Thoracic aorta endothelial cell (primary cell): ENCODE measurements at places on chromosomes 1 and 21. TPM values are rescaled to one million over a fixed set of nuclear protein-coding genes. Genes with fewer than 3 reads are reported as not detected.

Gene CD55
- 131 and 181 TPM in 2 replicates for total RNA-seq

Gene LRIF1
- 18.9 and 19.0 TPM in 2 replicates for total RNA-seq

Gene ICOSLG
- 0.72 and 1.9 TPM in 2 replicates for total RNA-seq

Gene CELF3
- not detected in 2 replicates for total RNA-seq

Gene SPATA17
- not detected in 2 replicates for total RNA-seq

Gene ARTN
- 0.22 and 0.27 TPM in 2 replicates for total RNA-seq

Gene CRABP2
- 0.72 and 1.2 TPM in 2 replicates for total RNA-seq

Gene FAM78B
- total RNA-seq: 0.36 and 0.40 TPM in 2 replicates

Gene APCS
- not detected in 2 replicates for total RNA-seq

Gene EXOSC10
- total RNA-seq: 99.6 and 105 TPM in 2 replicates

Gene LRRC3
- 2.4 and 3.0 TPM in 2 replicates for total RNA-seq

Gene CHODL
- total RNA-seq: 0.13 TPM in 1 of 2 replicates, not detected in the other

Gene PGBD5
- under 0.01 and 0.07 TPM in 2 replicates for total RNA-seq

Gene ZNF672
- 16.6 and 22.5 TPM in 2 replicates for total RNA-seq

Gene PDPN
- total RNA-seq: not detected in 2 replicates

Gene HSD11B1
- not detected in 2 replicates for total RNA-seq

Gene ISG20L2
- 28.3 and 30.5 TPM in 2 replicates for total RNA-seq

Gene PHACTR4
- 51.6 and 70.6 TPM in 2 replicates for total RNA-seq

Gene DENND4B
- total RNA-seq: 27.7 and 28.6 TPM in 2 replicates

Gene MAN1C1
- 1.1 and 1.9 TPM in 2 replicates for total RNA-seq

Gene TRIM46
- total RNA-seq: 5.7 and 7.2 TPM in 2 replicates

Gene LRRC38
- not detected in 2 replicates for total RNA-seq

Gene CRNN
- total RNA-seq: not detected in 2 replicates

Gene SCAF4
- total RNA-seq: 19.4 and 21.0 TPM in 2 replicates

Gene TNFRSF18
- not detected in 2 replicates for total RNA-seq

Gene LEFTY2
- total RNA-seq: 0.13 TPM in 1 of 2 replicates, not detected in the other

Gene CASQ2
- not detected in 2 replicates for total RNA-seq

Gene ARHGEF10L
- total RNA-seq: 2.5 and 7.0 TPM in 2 replicates

Gene COL24A1
- 0.07 and 0.27 TPM in 2 replicates for total RNA-seq

Gene PPIAL4G
- not detected in 2 replicates for total RNA-seq

Gene RAP1GAP
- under 0.01 and 0.07 TPM in 2 replicates for total RNA-seq

Gene GBP6
- not detected in 2 replicates for total RNA-seq

Gene CFH
- 48.2 and 61.8 TPM in 2 replicates for total RNA-seq

Gene FAM163A
- total RNA-seq: not detected in 2 replicates

Gene WNT3A
- not detected in 2 replicates for total RNA-seq

Gene TOMM20
- 120 and 133 TPM in 2 replicates for total RNA-seq

Gene RNU1-1
- under 0.01 TPM in 2 replicates for total RNA-seq

Gene FAM131C
- 0.13 and 0.22 TPM in 2 replicates for total RNA-seq

Gene LCK
- total RNA-seq: 0.13 TPM in 1 of 2 replicates, not detected in the other

Gene KRTAP19-6
- total RNA-seq: not detected in 2 replicates

Gene GSTM5
- 0.40 TPM in 1 of 2 replicates, not detected in the other for total RNA-seq
